ENCODE measurements at places on chromosomes 3 and 15.

- DNase-seq: no peak
Measured at GRCh38 chr3:107611775-107612469, 89.2 kb downstream of the BBX start.

DNA sequence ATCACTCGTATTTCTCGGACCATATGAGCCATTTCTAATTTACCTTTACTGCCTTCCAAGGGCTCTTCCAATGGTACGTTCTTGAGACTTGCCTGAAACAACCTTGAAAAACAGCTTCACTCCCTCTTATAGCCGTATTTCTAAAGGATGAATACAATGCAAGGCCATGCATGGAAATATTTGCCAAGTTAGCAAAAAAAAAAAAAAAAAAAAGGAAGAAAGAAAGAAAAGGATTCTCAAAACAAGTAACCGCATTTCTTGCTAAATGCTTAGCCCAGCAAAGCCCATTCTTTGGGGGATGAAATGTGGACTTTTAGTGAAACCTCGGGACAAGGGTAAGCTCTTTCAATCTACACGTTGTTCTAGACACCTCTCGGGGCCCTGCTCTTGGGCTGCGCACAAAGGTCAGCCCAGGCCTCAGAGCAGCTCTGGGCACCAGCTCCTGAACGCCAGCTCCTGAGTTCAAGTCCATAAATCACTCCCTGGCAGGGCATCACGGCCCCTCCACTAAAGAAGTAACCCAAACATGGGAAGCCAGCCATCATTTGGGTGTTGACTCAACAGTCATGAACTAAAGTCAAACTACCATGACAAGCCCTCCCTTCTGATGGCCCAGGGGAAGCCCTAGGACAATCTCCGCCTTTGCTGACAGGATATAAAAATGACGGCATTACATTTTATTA is 132.7 kb downstream of the ADAMTS17 start:
- DNase-seq: no peak

DNA sequence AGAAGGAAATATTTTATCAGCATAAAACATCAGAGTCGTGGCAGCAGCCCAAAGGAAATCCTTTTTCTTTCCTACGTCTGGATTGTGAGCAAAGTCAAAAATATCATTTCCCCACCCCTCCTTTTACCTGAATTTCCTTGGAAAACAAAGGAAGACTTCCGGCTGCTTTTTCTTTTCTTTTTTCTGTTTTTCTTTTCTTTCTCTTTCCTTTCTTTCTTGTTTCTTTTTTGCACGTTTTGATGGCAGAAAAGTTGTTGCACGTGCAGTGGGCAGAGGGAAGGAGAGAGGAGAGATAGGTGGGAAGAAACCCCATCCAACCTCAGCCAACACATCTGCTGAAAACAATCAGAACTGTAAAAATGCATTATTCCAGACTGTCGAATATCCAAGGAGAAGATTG is 544 bp upstream of the MYO1E start:
- DNase-seq: no peak

- DNase-seq: no peak
Measured at GRCh38 chr3:24628523-24629258, 134.0 kb upstream of the THRB start.

DNA sequence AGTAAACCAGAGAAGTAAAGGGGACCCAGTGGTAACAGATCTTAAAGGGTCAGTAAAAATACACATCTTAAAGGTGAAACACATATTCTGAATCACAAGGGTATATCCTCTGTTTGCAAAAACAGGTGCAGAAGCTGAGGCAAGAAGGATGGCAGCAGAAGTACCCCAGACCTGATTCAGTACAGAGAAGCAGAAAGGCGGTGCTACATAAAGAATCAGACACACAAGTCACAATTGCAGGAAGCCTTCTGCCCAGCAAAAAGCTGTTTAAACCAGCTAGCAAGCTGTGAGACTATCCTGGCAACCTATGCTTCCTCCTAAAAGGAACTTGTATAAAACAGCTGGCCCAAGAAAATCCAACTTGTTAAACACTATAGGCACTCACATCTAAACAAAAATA is 49.4 kb downstream of the ZNF280D start:
- no peak for DNase-seq

DNA sequence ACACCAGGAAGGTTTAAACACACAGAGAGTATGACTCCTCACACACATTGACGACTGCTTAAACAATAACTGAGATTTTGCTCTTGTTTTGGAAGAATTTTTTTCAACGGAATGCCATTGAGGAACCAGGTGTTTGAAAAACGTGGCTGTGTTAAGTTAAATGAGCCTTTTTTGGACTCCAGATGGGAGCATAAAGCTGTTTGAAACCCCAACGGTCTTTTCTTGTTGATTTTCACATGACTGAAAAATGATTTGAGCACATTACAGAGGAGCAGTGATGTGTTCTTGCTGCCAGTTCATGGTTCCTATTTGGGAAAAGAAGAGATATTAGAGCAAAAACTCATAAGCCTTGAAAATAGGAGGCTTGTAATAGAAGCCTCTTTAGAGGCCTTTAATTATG is 97.8 kb upstream of the SELENOK start:
- no peak for DNase-seq

GRCh38 chr3:165669504-165669903 is 167.7 kb downstream of the BCHE start:
- no peak for DNase-seq

DNA sequence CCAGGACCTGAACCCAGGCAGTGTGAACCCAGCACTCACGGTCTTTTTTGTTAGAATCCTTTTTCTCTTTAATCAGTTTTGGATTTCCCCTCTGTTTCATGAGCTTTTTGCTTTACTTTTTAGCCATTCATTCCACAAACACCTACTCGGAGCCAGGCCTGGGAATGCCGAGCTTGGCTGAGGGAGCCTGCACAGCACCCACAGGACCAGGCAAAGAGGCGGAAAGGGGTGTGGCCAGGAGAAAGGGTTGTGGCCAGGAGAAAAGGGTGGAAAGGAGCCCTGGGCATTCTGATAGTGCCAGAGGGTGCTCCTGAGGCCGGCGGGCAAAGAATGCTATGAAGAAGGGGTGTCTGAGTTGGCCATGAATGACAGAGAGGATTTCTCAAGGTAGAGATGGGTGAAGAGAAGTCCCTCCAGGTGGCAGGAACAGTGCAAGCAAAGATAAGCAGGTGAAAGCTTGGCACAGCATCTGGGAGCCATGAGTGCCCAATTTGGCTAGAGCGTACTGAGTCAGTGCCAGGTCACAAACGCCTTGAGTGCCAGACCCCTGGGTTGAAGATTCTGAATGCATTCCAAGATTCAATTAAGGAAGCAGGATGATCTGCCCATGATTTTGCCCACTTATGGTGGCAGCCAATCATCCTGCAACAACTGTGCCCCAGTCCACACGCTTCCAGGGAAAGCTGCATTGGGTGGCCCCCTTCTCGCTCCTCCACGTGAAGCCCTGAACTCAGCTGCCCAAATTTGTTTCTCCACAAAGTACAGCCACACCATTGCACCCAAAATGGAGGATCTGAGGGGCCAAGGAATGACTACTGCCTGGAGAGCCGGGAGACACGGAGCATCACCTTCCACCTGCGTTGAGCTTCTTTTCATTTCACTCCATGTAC is 157.2 kb downstream of the XXYLT1 start:
- DNase-seq: no peak

- no peak for DNase-seq
Measured at GRCh38 chr3:179973931-179974361, 62.8 kb downstream of the PEX5L start.

- no peak for DNase-seq
Measured at GRCh38 chr3:156630773-156631093, 43.7 kb upstream of the TIPARP start.

DNA sequence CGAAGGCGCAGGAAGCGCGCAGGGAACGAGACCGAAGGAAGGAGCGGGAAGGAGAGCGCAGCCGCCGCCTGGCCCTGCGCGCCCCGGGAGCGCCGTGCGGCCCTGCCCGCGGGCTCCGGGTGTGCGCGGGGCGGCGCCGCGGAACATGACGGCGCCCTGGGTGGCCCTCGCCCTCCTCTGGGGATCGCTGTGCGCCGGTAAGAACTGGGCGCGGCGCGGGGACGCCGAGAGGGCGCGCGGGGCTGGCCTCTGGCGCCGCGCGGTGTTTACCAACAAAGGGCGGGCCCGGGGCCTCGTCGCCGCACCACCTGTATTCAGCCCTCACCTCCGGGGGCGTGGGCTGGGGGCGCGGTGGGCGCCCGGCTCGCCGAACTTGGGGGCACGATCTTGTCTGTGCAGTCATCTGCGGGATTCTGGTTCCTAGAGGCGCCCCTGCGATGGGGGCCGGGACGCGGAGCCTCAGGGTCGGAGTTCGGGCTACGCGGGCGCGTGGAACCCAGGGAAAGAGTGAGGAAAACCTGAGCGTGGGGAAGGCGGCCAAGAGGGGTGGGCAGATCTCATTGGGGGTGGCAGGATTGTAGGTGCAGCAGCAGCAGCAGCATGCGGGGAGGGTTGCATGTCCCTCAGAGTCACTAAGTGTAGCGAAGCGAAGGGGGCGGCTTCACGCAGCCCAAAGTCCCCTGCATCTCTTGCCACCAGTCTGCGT is 641 bp downstream of the ACVR2B start:
- DNase-seq: no peak

GRCh38 chr3:33636125-33636850 is 81.8 kb downstream of the CLASP2 start:
- no peak for DNase-seq

DNA sequence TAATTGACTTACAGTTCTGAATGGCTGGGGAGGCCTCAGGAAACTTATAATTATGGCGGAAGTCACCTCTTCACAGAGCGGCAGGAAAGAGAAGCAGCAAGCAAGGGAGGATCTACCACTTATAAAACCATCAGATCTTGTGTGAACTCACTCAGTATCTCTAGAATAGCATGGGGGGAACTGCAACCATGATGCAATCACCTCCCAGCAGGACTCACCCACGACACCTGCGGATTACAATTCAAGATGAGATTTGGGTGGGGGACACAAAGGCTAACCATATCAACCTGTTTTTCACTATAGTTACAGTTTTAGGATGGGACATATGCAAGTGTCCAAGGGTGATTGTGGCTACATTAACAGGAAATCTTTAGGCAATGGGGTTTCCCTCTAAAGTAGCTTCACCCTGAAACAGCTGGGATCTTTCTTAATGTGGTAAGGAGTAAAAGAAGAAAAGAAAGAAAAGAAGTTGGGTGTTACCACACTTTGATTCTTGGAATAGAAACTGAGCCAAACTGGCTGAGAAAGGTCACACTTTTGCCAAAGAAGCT is 453.8 kb downstream of the OTOL1 start:
- DNase-seq: no peak

DNA sequence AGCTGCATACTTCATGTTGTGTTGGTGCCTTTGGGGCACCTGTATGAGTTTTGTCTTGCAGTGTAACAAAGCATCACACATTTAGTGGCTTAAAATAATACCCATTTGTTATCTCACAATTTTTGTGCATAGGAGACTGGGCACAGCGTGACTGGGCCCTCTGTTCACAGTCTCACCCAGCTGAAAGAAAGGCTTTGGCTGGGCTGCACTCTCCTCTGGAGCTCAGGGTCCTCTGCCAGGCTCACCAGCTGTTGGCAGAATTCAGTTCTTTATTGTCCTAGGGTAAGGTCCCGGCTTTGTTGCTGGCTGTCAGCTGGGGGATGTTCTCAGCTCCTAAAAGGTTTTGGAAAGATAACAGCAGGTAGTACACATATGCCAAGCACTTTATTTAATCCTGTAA is 263.3 kb downstream of the CLSTN2 start:
- no peak for DNase-seq

DNA sequence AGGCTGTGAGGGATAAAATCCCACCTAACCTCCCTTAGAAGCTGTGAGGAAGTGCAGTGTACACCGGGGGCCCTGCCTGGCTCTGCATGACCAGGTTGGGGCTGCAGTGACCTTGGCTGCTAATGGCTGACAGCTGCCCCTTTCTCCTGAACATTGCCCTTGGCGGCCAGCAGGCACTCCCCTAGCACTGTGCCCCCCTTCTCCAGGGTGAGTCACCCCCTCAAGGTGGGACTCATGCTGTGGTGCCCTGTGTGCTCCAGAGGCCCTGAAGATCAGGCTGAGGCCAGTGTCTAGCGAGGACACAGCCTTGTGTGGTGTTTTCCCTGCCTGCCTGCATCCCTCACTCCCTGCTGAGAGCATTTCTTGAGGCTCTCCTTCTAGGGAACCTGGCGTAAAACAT is 21.0 kb upstream of the FGD5 start:
- no peak for DNase-seq

- DNase-seq: no peak
Measured at GRCh38 chr15:40845511-40846284, 1.9 kb downstream of the SPINT1 start.

- DNase-seq: no peak
Measured at GRCh38 chr3:72494626-72495025, 353.6 kb downstream of the SHQ1 start.

DNA sequence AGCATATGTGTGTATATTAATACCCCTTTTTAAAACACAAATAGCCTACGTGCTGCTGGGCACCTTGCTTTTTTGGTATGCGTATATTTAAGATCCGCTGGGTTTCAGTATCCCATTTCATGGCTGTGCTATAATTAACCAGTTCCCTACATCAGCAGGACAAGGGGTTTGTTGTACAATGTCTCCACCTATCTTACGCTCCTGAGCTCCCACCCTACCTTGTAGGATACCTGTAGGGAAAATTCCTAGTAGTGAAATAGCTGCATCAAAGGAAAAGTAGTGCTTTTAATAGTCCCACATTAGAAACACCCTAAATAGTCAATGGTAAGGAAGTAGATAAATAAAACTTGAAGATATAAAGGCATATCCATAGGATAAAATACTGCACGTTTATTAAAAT is 1.4 kb downstream of the MAP6D1 start:
- DNase-seq: no peak

GRCh38 chr3:176587089-176587488 is 610.2 kb downstream of the TBL1XR1 start:
- DNase-seq: no peak

- DNase-seq: no peak
Measured at GRCh38 chr3:156303001-156303707, 182.8 kb downstream of the KCNAB1 start.

GRCh38 chr15:58921267-58921790 is 12.2 kb downstream of the SLTM start:
- no peak for DNase-seq

DNA sequence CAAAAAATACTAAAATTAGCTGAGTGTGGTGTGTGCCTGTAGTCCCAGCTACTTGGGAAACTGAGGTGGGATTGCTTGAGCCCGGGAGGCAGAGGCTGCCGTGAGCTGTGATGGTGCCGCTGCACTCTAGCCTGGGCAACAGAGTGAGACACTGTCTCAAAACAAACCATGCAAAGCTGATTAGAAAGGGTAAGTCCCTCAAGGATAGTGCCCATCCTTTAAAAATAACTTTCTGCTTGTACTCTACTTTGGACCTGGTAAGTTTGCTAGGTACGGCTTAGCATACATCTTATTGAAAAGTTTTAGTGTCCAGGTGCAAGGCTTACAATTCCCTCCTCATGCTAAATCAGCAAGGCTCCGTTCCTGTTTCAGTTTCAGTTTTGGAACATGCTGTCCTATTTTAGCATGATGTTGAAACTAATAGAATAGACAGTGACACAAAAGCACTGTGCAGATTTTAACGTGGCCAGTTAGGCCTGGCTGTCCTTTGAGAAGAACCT is 21.4 kb downstream of the FEM1B start:
- DNase-seq: no peak

Measured in stimulated activated CD8-positive, alpha-beta memory T cell treated with anti-CD3 and anti-CD28 coated beads, Interleukin-15, amount 100 ng/mL, for 1 hour (primary cell).